ENCODE measurements at places on chromosomes 7 and 10.

DNA sequence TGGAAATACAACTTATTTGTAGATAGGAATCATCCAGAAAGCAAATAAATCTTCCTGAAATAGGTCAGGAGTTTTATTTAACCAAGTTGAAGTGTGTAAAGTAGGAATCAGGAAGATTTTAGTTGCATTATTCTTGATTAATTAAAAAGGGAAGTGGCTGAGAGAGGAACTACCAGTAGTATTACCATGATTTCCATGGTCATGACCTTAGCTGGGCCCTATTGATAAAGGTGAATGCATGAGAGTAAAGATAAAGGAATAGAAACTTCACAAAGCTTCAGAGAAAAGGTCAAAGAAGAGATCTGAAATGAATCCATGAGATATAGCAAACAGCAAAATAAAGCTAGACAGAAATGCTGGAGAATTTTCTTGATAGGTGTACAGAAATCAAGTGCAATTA, 46.2 kb upstream of the DLX6 start:
- no peak for DNase-seq

- peak; percentile 76 for DNase-seq
These were observed 59.8 kb upstream of the TES start for GRCh38 chr7:116150588-116150987.

DNA sequence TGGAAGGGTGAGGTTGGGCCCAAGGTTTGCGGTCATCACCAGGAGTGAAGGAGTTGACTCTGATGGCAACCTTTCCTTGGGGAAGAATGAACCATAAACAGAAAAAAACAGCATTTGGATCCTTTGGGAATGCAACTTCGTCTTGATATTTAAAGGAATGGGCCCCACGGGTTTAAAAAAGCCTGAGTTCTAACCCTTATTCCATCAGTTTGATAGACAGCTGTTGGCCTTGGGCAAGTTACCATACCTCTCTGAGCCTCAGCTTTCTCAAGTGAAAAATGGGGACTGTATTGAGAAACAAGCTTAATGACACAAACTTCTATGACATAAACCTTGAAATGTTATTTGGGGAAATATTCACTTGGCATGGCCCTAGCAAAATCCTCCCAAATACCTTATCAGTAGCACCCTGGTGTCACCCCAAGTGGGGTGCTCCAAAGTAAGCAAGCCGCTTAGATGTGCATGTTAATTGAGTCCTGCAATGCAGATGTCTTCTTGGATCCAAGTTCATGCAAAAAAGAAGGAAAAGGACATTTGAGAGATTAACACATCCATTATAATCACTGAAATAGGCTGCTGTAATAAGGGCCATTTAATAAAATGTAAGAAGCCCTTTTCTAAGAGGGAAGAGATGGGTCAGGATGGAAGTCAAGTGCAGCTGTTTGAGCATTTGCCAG, 13.8 kb downstream of the MXI1 start:
- DNase-seq, result no peak

GRCh38 chr10:82827901-82828300, 952.9 kb downstream of the NRG3 start:
- DNase-seq, result no peak

- no peak for DNase-seq
These were observed 13.1 kb downstream of the GPER1 start for GRCh38 chr7:1100834-1101562.
